ENCODE measurements at places on chromosomes 16 and 17. TPM values are rescaled to one million over a fixed set of nuclear protein-coding genes. Genes with fewer than 3 reads are reported as not detected.

SLC35G6 gene
- total RNA-seq = not detected

- no peak for DNase-seq
Measured at GRCh38 chr16:78761427-78761826, 662.0 kb downstream of the WWOX start.

DNA sequence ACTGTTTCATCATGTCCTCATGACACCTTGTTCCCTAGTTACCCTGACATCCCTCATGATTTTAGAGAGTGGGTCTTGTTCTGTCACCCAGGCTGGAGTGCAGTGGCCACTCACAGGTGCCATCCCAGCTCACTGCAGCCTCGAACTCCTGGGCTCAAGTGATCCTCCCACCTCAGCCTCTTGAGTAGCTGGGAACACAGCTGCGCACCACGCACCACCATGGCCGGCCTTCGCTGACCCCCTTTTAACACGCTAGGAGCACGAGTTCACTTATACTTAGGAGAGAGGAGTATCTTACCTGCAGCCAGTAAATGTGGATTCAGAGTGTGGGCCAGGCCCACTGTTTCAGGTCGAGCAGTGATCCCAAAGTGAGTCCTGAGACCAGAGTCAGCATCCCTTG lies 21.4 kb downstream of the NT5M start:
- no peak for DNase-seq

- DNase-seq = no peak
Measured at GRCh38 chr17:76500747-76501017, 541 bp downstream of the RHBDF2 start.

- DNase-seq = no peak
Measured at GRCh38 chr17:50430821-50431618, 5.0 kb downstream of the ACSF2 start.

DNA sequence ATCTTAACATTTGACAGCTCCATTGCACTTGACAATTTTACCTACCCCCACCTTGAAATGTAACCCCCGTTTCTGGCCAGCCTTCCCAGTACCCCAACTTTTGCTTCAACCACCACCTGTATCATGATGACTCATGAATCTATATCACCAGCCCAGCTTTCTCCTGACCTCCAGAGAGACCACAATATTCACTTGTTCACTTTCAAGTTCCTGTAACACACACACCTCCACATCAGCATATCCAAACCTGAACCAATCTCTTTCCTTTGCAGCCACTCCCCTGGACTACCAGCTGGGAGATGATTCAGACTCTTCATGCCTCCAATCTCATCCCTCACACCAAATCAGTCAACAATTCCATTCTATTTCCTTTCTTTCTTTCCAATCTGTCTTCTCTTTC lies 8.0 kb downstream of the SMG6 start:
- DNase-seq = no peak

- no peak for DNase-seq
Measured at GRCh38 chr16:10579575-10579964, 828 bp downstream of the EMP2 start.

BEAN1 gene
- total RNA-seq = 3.1 TPM

- peak; percentile 27 for DNase-seq
Measured at GRCh38 chr16:28935924-28936783, 4.4 kb downstream of the CD19 start.

DNA sequence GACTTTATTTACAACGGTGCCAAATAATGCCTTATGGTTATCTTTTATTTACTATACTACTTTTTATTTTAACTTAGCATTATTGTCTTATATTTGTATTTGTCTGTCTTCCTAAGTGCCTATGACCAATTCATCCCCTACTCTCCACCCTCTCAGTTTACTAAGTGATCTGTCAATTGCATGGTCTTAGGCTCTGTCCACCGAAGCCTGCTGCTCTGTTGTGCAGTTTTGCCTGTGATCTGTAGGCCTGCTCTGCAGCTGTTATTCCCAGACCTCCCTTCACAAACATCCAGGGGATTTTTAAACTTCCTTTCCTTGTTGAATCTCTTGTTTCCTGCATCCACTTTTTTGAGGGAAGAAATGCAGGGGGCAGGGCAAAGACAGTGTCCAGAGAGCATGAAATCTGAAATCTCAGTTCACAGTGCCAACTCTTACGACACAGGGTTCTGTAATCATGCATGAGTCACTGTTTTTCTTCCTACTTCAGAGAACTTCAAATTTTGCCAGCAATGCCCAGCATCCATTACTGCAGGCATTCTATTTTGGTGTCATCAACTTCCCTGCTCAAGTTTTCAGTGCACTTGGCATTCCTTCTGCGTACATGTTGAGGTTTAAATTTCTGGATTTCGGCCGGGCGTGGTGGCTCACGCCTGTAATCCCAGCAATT lies 11.4 kb downstream of the SLFN5 start:
- DNase-seq = peak; percentile 91

TMED6 gene
- not detected for total RNA-seq

ABCC12 gene
- not detected for total RNA-seq

DNA sequence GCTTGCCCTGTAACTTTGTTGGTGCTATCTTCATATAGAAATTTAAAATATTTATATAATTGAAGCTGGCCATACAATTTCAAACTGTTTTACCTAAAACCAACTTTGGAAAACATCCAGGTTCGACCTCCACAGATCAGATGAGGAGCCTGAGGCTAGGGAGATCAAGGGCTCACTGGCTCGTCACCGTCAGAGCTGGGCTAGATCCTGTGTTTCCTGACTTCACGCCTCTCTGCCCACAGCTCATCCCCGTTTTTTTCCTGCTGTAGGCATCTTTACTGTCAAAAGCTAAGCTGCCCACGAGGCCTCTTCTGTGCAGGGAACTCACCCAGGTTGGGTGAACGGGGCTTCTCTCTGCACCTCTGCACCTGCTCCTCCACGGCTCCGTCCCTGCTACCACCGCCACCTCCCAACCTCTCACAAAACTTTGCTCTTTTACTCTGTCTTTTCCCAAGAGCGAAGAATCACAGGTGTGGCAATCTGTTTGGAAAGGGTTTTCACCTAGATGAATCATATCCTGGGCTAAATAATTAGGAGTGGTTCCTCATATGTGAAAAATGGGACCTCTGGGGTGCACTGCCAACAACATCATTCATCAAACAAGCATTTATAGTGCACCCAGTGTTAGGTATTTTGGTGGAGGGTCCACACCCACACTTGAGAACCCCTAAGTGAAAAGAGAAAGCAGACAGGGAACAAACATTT lies 24.8 kb upstream of the KDM6B start:
- DNase-seq = no peak

GRCh38 chr17:20774472-20775135 lies 195.1 kb downstream of the CDRT15L2 start:
- no peak for DNase-seq

FOXL1 gene
- 10.3 TPM for total RNA-seq

CRYM gene
- total RNA-seq = 8.1 TPM

KIF19 gene
- 21.4 TPM for total RNA-seq

DNA sequence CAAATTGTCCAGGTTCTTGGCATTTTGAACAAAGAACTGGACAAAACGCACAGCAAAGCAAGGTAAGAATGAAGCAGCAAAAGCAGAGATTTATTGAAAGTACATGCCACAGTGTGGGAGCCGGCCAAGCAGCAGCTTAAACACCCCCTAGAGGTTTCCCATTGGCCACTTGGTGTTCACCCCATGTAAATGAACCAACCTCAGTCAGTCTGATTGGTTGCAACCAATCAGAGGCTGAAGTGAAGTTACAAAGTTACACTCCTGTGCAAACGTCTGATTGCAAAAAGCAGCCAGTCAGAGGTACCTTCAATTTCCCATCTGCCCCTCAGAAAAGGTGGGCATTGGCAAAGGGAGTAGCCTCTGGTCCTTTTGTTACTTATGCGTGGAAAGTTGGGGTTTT lies 8.8 kb upstream of the ZNF263 start:
- DNase-seq = no peak

TLCD2 gene
- total RNA-seq = 0.78 TPM

GRCh38 chr16:21277045-21277926 lies 804 bp downstream of the CRYM start:
- DNase-seq = no peak

CCL4L2 gene
- total RNA-seq = not detected

DNA sequence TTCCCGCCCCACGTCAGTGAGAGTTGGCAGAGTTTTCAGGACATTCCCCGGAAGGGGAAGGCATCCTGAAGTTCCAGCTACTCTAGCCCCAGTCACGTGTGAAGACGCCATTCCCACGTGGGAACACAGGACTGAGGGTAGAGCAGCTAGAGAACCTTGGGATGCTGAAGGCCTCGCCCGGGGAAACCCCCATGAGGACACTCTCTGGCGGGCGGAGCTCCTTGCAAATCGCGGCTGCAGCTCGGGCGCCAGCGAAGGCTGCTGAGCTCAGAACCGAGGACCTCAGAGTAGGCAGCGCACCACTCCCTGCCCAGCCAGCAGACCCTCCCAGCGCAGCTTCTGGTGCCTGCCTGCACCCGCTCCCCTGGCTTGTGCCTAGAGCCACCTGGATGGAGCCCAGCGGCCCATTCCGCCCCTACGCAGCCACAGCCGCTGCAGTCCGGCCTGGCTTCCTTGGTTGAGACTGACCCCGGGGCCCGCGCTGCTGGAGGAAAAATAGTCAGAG lies 51.9 kb downstream of the SHCBP1 start:
- DNase-seq = no peak

DNA sequence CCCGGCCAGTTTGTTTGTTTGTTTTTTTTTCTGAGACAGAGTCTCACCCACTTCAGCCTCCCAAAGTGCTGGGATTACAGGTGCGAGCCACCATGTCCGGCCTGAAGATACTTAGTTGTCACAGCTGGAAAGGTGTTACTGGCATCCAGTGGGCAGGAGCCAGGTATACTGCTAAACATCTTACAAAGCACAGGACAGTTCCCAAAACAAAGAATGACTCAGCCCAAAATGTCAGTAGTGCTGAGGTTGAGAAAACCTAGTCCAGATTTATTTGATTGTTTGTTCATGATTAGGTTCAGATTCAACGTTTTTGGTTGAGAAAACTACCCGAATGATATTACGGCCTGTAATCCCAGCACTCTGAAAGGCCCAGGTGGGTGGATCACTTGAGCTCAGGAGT lies 18.6 kb upstream of the RABEP1 start:
- DNase-seq = no peak

DNA sequence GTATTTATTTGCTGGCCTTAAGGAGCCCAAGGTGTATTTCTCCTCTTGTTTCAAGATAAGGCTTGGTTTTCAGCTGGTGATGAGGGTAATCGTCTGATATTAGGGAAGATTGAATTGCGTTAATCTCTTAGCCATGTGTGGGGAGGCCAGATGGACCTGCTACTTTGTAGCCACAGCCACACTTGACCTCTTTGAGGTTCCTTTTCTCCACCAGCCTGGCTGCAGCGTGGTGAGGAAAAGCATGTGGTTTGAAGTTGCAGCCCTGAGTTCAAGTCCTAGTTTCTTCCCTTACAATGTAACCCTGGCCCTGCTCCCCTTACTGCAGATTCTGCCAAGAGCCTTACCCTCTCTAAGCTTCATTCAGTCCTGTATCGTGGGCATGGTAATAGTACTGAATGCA lies 3.1 kb downstream of the MINK1 start:
- DNase-seq = no peak

GRCh38 chr16:85553436-85554113 lies 59.5 kb upstream of the GSE1 start:
- no peak for DNase-seq

- no peak for DNase-seq
Measured at GRCh38 chr17:3513305-3514035, 37.7 kb downstream of the ASPA start.

RBL2 gene
- 40.6 TPM for total RNA-seq

- no peak for DNase-seq
Measured at GRCh38 chr17:1096215-1096614, 83.6 kb downstream of the ABR start.

DNA sequence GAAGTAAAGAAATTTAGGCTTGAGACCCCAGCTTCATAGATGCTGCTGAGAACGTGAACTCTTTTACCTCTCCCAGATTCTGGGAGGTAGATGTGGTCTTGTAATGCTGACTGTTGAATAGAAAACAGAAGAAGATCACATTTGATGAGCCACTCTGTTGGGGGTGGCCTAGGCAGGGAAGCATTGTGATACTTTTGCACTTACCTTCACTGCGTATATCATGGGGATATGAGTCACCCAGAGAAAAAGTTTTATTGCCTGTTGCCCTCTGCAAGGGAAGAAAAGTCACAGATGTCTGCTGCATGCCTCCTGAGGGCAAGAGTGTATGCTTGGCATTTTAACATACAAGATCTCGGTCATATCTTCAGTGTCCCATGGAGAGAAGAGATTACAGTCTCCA lies 365.4 kb downstream of the SNX29 start:
- no peak for DNase-seq

TBKBP1 gene
- total RNA-seq = 19.7 TPM

- peak; percentile 68 for DNase-seq
Measured at GRCh38 chr16:11133344-11133943, 122.6 kb downstream of the SOCS1 start.

GRCh38 chr16:1979271-1980029 lies 1.8 kb downstream of the NOXO1 start:
- DNase-seq = no peak

GRCh38 chr16:18018376-18018775 lies 318.2 kb downstream of the NPIPA8 start:
- no peak for DNase-seq

MT4 gene
- not detected for total RNA-seq

DNA sequence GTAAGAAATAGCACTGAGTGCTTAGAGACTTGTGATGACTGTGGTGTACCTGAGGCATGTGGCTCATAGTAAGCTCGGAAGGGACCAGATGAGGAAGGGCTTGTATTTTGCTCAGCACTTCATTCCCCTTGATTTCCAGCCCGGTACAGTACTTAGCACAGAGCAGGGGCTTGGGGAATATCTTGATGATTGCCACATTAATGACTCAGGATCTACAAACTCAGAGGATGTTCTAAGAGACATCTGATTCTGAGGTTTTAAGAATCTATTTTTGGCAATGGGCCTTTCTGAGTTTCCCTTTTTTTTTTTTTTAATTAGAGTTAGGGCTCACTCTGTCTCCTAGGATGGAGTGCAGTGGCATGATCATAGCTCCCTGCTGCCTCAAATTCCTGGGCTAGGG lies 9.1 kb downstream of the ASPHD1 start:
- no peak for DNase-seq

SMIM5 gene
- not detected for total RNA-seq

GJD3 gene
- 3.6 TPM for total RNA-seq

ERI2 gene
- 10.3 TPM for total RNA-seq

- DNase-seq = no peak
Measured at GRCh38 chr17:7136266-7136877, 21.8 kb upstream of the ASGR2 start.

DNA sequence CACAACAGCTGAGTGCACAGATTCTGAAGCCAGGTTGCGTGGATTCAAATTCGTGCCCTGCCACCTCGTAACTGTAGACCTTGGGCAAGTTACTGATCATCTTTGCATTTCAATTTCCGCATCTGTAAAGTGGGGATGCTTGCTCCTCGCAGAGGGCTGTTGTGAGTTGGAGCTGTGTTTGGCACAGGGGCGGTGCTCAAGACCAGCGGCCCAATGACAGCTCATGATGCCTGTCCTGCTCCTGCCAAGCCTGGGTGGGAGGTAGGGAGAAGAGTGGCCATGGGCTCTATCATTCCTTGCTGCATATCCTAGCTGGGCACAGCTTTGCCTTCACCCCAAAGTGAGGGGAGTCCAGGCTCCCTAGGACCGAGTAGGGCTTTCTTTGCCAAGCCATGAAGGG lies 12.6 kb downstream of the NXPH3 start:
- no peak for DNase-seq

- DNase-seq = no peak
Measured at GRCh38 chr16:1153480-1154160, 714 bp downstream of the CACNA1H start.

GRCh38 chr16:69503244-69503643 lies 62.5 kb upstream of the NFAT5 start:
- DNase-seq = no peak

C16orf74 gene
- 22.8 TPM for total RNA-seq

NPB gene
- 1.9 TPM for total RNA-seq
